ENCODE measurements at places on chromosomes 2 and 18. TPM values are rescaled to one million over a fixed set of nuclear protein-coding genes. Genes with fewer than 3 reads are reported as not detected.

SLC20A1 gene
- 19.3 TPM for total RNA-seq

CROCC2 gene
- not detected for total RNA-seq

TMEM178A gene
- 4.2 TPM for total RNA-seq

AGXT gene
- total RNA-seq = not detected

MYO5B gene
- 6.3 TPM for total RNA-seq

INSIG2 gene
- total RNA-seq = 13.7 TPM

RUFY4 gene
- not detected for total RNA-seq

LYPD6B gene
- not detected for total RNA-seq

MAP3K19 gene
- not detected for total RNA-seq

NLRC4 gene
- 0.21 TPM for total RNA-seq

SPATS2L gene
- 74.1 TPM for total RNA-seq

ROCK1 gene
- total RNA-seq = 78.3 TPM

CGREF1 gene
- total RNA-seq = 2.8 TPM

POTEI gene
- not detected for total RNA-seq

MYCN gene
- 8.8 TPM for total RNA-seq

SMYD1 gene
- not detected for total RNA-seq

PLGLB2 gene
- total RNA-seq = 0.87 TPM

TMEM37 gene
- 12.8 TPM for total RNA-seq

PIEZO2 gene
- 26.4 TPM for total RNA-seq

DSG4 gene
- total RNA-seq = not detected

LYPD1 gene
- 7.5 TPM for total RNA-seq

MARCHF7 gene
- 85.0 TPM for total RNA-seq

SPP2 gene
- not detected for total RNA-seq

DYSF gene
- total RNA-seq = 4.2 TPM

DES gene
- 20.8 TPM for total RNA-seq

GPR155 gene
- total RNA-seq = 14.2 TPM
